ENCODE measurements at places on chromosomes 4 and X. TPM values are rescaled to one million over a fixed set of nuclear protein-coding genes. Genes with fewer than 3 reads are reported as not detected.

DNA sequence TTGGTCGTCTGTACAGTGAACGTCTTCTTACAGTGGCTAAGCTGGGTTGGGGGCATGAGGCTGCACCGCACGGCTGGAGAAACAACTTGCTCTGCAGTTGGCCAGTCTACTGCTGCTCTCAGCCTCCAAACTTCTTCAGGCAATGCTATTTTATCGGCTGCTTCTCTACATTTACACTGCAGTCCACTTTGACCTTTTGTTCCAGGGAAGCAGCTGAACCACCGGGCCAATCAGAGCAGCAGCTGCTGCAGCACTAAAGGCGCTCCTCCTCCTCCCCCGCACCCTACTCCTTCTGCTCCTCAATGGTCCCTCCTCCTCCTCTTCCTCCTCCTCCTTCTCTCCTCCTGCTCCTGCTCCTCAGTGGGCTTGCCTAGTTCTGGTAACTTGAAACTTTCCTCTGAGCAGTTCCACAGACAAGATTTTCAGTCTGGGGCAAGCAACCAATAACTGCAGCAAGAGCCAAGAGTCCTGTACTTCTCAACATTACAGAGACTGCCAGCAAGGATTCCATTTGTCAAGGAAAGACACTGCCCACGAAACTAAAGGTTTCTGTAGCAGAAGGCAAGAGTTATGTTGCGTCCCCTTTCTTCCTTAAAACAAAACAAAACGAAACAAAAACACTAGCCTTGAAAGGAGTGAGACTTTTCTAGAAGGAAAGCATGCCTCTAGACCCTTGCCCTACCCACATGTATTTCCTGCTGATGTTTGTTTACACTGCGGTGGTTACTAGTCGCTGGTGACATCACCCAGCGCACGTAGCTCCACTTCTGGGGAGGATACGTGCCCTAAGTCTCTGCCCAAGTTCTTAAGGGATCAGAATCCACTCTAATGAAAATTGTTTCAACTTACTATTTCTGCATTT lies 125.7 kb upstream of the NAP1L5 start:
- peak; percentile 96 for DNase-seq

Gene RADX
- 10.5 TPM for polyA plus RNA-seq

DNA sequence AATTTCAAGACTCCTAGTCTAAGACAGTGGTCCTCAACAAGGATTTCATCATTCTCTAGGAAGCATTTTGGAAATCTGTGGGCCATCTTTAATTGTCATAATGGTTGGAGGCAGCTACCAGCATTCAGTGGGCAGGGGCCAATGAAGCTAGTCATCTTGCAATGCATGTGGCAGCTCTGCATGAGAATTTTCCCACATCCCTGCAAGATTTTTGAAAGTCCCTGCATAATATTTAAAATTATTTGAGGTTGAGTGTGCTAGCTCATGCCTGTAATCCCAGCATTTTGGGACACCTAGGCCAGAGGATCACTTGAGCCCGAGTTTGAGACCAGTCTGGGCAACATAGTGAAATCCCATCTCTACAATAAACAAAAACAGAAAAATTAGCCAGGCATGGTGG lies 44.0 kb downstream of the PCYT1B start:
- DNase-seq, result no peak

DNA sequence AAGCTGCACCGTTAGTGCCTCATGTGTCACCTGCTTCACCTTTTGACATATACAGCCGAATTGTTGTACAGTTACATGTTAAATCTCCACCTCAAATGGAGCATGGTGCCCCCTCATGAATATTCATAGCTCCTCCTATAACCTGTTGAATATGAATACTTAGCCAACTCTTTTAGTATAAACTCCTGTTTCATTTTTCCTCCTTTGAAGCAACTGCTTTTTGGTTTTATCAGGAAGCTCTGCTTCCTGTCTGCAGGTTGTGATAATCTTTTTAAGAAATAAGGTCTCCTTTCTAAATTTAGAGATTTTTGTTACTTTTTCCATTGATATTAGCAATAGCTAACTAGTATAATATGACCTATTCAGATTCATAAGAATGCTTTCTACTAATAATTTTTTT lies 1429.2 kb upstream of the AGA start:
- DNase-seq, result no peak

DNA sequence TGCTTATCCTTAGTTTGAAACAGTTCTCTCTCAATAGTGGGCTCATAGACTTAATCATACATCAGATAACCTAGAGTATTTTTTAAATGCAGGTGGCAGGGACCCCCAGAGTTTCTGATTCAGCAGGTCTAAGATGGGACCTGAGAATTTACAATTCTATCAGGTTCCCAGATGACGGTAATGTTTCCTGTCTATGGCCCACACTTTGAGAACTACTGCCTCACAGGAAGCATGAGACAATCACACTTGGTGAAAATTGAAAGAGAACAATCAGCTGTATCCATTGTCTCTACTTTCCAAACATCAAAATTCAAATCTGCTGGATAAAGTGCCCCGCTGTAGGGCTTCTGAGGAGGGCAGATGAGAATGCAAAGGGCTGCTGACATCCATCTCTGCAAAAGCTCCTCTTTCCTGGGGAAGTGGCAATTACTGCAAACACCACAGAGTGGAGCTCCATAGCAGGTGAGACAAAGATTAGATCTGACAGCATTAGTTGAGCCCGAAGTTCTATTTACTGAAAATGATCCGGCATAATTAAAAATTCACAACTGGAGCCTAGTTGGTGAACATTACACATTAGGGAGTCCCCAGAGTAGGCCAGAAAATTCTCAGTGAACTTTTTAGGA lies 187.8 kb upstream of the MBNL3 start:
- DNase-seq, result no peak

All from right lung (tissue), 10 donors.